Stimulated activated CD8-positive, alpha-beta memory T cell treated with anti-CD3 and anti-CD28 coated beads, Interleukin-4, amount 100 ng/mL, for 48 hours (primary cell): ENCODE measurements at places on chromosomes 4 and X.
A peak's percentile ranks its signal among the peaks of the same experiment; 100 is the strongest.

DNA sequence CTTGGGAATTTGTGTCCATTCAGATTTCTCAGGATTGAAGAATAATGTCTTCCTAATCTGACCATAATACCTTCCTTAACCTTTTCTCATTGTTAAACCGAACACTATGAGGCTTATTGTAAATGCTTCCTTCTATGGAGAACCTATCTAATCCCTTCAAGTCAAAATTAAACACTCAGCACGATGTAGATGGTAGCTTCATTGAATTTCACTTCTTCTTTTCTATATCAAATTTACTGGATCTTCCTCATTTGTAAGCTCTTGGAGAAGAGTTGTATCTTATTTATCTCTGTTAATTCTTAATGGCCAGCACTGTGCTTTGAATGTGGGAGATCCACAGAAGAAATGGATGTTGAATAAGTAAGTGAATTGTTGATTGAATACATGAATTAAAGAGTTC lies 109.0 kb upstream of the RAPGEF2 start:
- DNase-seq, result no peak

- no peak for DNase-seq
These were observed 12.3 kb downstream of the TLR3 start for GRCh38 chr4:186081202-186081807.

- no peak for DNase-seq
These were observed 443.0 kb downstream of the PCDH10 start for GRCh38 chr4:133592106-133592505.

DNA sequence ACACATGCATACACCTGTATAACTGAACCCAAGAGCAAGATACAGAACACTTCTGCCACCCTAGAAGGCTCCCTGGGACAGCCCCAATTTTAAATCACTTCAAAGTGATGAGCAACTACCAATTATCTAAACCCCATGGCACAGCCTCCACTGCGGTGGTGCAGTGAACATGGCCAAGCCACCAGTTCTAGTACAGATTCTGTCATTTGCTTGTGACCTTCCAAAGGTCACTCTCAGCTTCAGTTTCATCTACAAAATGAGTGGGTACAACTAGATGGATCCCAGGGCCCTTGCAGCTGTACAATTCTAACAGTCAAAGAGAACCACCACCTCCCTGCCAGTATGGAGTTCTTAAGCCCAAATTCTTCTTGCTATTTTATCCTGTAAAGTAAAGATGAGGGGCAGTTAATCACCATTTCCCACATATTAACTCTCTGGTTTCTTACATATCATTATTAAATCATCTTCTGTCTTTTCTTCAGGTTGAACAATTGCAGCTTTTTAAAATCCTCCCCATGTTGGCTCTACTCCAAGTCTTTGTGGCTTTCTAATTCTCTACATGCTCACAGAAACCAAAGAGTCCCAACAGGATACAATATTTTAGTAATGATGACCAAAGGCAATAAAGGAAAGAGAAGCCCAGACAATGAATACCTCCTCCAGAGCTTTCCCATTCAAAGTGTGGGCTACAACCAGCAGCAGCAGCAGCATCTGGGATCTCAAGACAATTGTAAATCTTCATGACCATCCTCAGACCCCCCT lies 39.0 kb upstream of the GPM6B start:
- DNase-seq, result no peak

GRCh38 chr4:833156-833555 lies 7.2 kb upstream of the CPLX1 start:
- DNase-seq, result no peak

GRCh38 chrX:76921176-76921575 lies 493.7 kb downstream of the MAGEE1 start:
- DNase-seq, result no peak

GRCh38 chr4:29243851-29244250 lies 1476.3 kb upstream of the PCDH7 start:
- no peak for DNase-seq

- DNase-seq, result no peak
These were observed 342.8 kb downstream of the FBXW7 start for GRCh38 chr4:152193059-152193458.

- no peak for DNase-seq
These were observed 39.8 kb upstream of the TMEM131L start for GRCh38 chr4:153426207-153426885.

DNA sequence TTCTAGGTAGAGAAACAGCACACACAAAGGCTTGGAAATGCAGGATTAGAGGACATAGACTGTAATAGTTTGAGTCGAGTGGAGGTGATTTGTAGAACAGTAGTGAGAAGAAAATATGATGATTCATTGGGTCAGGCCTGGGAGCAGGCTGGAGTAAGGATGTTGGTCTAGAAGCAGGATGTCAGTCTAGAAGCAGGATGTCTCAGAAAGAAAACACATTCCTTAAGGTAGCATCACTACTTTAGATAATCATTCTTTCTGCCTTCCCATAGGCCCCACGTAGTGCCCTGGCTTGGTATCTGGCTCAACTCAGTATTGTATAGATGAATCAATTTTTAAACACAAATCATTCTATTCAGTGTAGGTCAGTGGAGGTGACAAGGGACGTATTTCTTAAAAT lies 11.2 kb upstream of the DACH2 start:
- DNase-seq, result no peak

DNA sequence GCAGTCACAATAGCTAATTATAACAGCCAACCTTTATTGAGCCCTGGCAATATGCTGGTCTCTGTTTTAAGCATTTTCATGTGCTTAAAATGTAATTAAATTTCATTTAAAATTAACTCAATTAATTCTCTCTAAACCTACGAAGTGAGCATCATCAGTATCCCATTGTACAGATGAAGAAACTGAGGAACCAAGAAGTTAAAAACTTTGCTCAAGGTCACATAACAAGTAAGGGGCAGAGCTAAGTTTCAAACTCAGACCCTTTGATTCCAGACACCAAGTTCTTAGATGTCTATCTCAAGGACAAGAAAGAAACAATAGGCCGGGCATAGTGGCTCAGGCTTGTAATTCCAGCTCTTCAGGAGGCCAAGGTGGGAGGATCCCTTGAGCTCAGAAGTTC lies 55.9 kb upstream of the NFKB1 start:
- DNase-seq, result no peak

GRCh38 chr4:105306158-105306781 lies 159.6 kb downstream of the TET2 start:
- DNase-seq, result peak; percentile 68

- no peak for DNase-seq
These were observed 10.1 kb downstream of the REELD1 start for GRCh38 chr4:146224326-146224966.

- no peak for DNase-seq
These were observed at the start of gene BTK for GRCh38 chrX:101385795-101386541. Gene BTK, minus strand, starts transcription at chrX:101386191. Its CDS starts 10,907 bp downstream, at chrX:101375284.

GRCh38 chrX:11760958-11761357 lies 2.9 kb downstream of the MSL3 start:
- DNase-seq, result no peak

DNA sequence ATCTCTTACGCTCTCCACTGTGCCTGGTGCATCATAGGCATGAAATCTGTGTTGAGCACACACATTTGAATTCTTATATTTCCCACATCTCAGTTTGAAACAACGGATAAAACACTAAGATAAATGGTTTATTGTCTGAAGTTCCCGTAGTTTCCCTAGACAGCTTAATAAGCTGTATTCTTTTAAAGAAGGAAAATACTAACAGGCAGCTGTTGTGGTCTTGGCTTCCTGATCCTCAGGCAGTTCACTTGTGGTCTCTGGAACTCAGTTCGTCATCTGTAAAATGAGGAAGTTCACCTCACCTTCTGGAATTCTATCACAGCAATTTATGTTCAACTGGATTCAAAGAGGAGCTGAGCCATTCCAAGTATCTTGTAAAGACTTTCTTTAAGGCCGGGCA lies 1805.6 kb upstream of the TENM3 start:
- DNase-seq, result no peak

GRCh38 chrX:2401590-2402360 lies 99.0 kb downstream of the DHRSX start:
- no peak for DNase-seq

- DNase-seq, result peak; percentile 24
These were observed 25.3 kb upstream of the SOD3 start for GRCh38 chr4:24770032-24770584.

- DNase-seq, result no peak
These were observed 3.1 kb downstream of the PRKG2 start for GRCh38 chr4:81211956-81212355.
